ENCODE measurements at places on chromosomes 5 and 9.

GRCh38 chr5:57650360-57651069 lies 167.9 kb upstream of the ACTBL2 start:
- no peak for DNase-seq

GRCh38 chr9:114483499-114483898 lies 21.8 kb downstream of the WHRN start:
- no peak for DNase-seq

DNA sequence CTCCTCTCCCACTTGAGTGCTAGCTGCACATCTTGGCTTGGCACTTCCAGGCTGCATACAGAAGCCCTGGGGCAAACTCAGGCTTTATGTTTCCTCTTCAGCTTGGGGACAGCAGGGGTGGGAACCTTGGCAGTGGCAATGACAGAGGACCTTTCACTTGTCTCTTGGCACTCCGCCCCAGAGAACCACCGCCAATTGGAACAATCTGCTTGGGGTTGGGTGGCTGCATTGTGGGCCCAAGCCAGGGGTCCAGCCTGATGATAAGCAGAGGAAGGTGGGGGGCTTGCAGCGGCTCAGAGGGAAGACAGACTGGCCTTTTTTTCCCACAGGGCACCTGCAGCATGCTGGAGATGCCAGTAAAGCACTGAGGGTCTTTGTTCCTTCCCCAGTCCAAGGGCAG lies 179.0 kb upstream of the NMUR2 start:
- no peak for DNase-seq

- DNase-seq: no peak
These were observed 417.0 kb upstream of the ADAMTSL1 start for GRCh38 chr9:18056993-18057369.

DNA sequence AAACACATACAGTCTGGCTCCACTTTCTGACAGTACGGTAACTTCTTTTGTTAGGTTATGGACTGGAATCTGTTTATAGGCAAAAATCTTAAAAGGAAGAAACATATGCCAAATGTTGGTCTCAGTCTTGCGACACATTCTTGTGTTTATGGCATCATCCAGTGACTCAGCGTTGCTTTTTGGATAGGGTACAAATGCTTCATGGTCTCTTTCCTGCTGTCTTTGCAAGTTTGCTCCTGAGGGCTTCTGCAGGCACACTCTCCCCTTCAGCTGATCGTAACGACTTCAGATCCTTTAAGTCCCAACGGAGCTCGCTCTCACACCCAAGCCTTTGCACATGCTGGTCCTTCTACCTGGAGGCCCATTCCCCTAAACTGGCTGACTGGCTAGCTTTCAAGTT lies 23.6 kb upstream of the TNFSF8 start:
- DNase-seq: no peak

GRCh38 chr5:22242532-22242931 lies 610.6 kb downstream of the CDH12 start:
- DNase-seq: no peak

- no peak for DNase-seq
These were observed 234.3 kb downstream of the CHSY3 start for GRCh38 chr5:130138406-130139045.

DNA sequence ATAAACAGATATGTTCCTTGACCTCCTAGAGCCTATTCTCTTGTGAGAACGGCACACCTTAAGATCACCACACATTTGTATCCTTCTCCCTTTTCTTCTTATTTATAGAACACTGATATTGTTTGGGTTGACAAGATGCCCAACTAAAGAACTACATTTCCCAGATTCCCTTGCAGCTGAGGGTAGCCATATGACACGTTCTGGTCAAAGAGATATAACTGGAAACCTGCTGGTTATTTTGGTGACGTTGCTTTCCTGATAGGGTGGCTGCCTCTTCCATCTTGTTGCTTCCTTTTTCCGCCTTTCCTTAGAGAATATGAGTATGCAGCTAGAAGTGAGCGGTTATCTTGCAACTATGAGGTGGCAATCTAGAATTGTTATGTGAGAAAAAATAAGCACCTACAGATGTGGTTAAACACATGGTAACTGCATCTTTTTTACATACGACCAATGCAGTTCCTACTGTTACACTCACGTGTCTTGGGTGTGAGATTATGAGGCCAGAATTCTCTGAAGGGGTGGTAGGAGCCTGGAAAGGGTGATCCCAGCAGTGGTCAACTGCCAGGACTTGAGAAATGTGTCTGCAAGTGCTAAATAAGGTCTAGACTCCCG lies 72.9 kb downstream of the SEC61B start:
- DNase-seq: no peak

- no peak for DNase-seq
These were observed 184.8 kb downstream of the MLLT3 start for GRCh38 chr9:20437476-20437875.

DNA sequence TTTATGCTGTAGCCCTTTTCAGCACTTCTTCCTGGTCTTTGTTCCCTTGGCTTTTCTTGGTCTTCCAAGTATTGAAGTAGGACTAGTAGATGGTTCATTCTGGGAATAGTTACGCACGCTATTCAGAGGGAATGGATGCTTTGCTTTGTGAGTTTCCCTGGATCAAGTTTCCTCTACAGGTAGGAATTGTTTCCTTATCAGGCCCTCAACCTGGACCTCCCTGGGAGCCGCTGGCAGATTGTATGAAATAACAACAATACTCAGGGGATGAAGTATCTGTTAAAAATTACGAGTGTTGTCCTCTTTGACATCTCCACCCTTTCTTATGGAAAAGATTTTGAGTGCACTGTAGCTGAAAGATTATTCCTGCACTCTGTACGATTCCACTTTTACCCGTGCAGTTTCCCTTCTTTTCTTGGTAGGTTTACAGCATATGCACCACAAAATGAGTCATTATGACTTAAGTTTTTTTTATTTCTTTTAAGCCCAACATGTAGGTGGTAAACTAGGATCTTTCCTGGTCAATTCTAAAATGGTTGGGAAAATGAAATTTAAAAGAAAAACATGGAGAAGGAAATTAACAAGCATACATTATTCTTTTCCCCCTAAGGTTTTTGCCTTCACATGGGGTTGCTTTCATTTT lies 57.9 kb downstream of the ARHGAP26 start:
- no peak for DNase-seq

DNA sequence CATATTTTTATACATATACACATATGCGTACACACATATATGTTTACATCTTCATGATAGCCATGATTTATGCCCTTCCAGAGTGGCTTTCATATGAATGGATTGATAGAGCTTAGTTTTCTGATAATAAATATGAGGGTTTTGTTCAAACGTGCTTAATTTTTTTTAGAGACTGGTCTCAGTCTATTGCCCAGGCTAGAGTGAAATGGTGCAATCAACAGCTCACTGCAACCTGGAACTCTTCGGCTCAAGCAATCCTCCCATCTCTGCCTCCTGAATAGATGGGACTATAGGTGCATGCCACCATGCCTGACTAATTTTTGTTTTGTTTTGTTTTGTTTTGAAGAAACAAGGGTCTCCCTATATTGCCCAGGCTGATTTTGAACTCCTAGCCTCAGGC lies 48.6 kb upstream of the ZSWIM6 start:
- no peak for DNase-seq

- no peak for DNase-seq
These were observed 8.9 kb downstream of the PPP1R26 start for GRCh38 chr9:135488527-135488926.

GRCh38 chr5:144467792-144468191 lies 297.1 kb downstream of the KCTD16 start:
- DNase-seq: no peak

- no peak for DNase-seq
These were observed 91.7 kb downstream of the HRH2 start for GRCh38 chr5:175749591-175749990.

- no peak for DNase-seq
These were observed 71.3 kb downstream of the GPR21 start for GRCh38 chr9:123104807-123105206.

DNA sequence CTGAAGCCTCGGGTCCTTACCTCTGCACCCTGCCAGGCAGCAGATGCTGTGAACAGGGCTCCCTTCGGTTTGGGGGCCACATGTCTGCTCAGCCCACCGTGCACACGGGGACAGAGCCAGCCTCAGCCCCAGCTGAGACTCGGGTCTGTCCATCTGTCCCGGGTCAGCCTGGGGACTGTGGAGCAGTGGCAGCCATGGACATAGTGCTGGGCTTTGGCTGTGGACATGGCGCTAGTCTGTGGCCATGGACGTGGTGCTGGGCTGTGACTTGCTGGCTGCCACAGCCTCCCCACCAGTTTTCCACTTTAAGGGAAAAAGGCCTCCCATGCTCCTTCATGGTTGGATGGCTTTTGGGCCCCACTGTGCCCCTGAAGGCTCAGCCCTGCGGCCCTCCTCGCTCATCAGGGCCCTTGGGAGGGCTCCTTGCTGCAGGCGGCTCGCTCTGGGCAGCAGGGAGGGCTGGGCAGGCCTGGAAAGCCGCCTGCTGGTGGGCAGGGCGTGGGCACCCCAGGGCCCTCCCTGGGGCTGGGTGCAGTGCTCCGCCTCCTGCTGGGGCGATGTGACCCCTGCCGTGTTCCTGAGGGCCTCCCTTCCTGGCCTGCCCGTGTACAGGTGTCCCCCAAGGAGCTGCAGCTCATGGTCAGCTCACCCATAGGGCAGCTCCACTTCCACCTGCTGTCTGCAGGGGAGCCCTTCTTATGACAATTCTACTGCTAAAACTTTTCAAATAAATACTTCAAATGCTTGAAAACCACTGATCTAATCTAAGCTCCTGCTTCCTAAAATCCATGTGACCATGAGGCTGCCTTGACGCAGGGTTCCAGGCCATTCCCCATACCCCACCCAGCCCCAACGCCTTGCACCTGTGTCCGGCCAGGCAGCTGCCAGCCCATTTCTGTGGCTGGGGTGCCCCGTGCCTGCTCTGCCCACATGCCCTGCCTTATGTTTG lies 112.1 kb upstream of the LMX1B start:
- no peak for DNase-seq

GRCh38 chr5:160970605-160971191 lies 118.7 kb upstream of the ATP10B start:
- no peak for DNase-seq

DNA sequence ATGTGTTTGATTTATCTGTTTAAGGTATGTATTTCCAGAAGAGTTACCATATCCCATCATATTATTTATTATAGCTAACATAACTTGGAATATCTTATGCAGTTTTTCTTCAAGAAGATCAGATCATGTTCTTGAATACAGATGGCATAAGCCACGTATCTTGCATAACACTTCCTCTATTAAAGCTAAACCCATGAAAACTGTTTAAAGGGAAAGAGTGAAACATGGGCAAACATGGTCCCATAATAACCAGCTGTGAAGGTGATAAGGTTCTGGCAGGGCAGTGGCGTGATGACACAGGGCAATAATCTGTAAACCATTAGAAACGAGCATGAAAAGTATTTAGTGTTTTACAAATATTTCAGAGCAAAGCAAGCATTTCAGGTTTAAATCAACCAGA lies 34.2 kb downstream of the EFNA5 start:
- DNase-seq: no peak

GRCh38 chr5:1051366-1051720 lies 42.7 kb downstream of the NKD2 start:
- DNase-seq: no peak

GRCh38 chr5:73256862-73257261 lies 83.9 kb downstream of the TMEM174 start:
- no peak for DNase-seq

DNA sequence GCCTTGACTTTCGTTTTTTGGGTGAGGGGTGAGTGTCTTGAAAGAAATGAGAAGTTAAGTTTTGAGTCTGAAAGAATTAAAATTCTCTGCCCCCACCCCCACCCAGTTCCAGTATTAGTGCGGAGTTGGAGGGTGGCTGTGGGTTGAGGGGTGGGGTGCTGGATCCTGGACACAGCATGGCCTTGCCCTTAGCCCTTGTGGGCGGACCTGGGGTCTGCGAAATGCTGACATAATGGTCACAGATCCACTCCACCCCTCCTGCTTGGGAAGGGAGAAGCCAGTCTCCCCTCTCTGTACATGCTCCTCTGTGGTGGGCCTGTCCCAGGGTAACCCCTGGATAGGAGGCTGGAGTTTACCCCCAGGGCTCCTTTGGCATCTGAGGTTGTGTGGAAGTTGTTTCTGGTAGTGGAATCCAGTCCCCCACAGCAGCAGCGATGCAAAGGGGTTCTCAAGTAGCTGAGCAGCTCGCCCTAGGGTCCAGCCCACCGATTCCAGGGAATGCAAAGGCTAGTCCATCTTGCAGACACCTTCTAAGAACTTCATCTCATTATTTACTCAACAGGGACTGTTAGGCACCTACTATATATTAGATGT lies 42.8 kb upstream of the TCF7 start:
- peak; percentile 23 for DNase-seq

- peak; percentile 15 for DNase-seq
These were observed 27.0 kb downstream of the TCF7 start for GRCh38 chr5:134141331-134142050.

DNA sequence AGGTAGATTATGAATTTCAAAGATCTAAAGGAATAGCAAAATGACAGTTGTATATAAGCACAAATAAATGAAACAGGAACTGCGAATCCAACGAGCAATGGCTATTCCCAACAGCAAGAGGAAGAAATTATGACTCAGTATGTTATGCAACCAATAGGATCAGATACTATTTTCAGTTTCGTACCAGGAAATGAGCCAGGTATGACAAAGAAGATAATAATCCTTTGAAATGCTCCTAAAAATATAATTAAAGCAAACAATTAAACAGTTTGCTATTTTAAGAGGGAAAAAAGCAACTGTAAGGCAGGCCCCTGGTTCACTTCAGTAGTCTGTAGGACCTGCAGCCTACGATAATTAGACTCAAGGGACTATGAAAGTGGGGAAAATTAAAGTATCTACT lies 58.9 kb downstream of the AUH start:
- no peak for DNase-seq

All from CD4-positive, alpha-beta T cell treated with Interleukin-6 for 4 hours (primary cell).